Spinal cord (tissue), 10 donors: ENCODE measurements at places on chromosomes 11 and 22. TPM values are rescaled to one million over a fixed set of nuclear protein-coding genes. Genes with fewer than 3 reads are reported as not detected.
A peak's percentile ranks its signal among the peaks of the same experiment; 100 is the strongest.

- no peaks in the 10 kb centered on the region for H3K36me3 ChIP-seq
- DNase-seq: no peak
- H3K4me3 ChIP-seq: no peak overlapping the region
- H3K4me1 ChIP-seq: peaks cover 12% of the 10 kb centered on the region
- H3K27me3 ChIP-seq: no peaks in the 10 kb centered on the region
These were observed 145.5 kb downstream of the CCDC34 start for GRCh38 chr11:27217496-27217895.

- no peak overlapping the region for H3K27ac ChIP-seq
- H3K4me1 ChIP-seq: peaks cover 15% of the 10 kb centered on the region
- H3K36me3 ChIP-seq: no peaks in the 10 kb centered on the region
- no peaks in the 10 kb centered on the region for H3K27me3 ChIP-seq
These were observed 13.8 kb upstream of the P2RY6 start for GRCh38 chr11:73258104-73259035.

The MUC2 gene
- not detected for total RNA-seq

GRCh38 chr11:74312326-74312725 lies 886 bp upstream of the P4HA3 start:
- no peak for DNase-seq
- H3K27ac ChIP-seq: no peak overlapping the region
- no peak overlapping the region for H3K4me3 ChIP-seq
- peaks cover 8% of the 10 kb centered on the region for H3K4me1 ChIP-seq
- H3K36me3 ChIP-seq: no peaks in the 10 kb centered on the region

The PATE2 gene
- 0.61 TPM for total RNA-seq

The SLN gene
- 0.50 TPM for total RNA-seq

DNA sequence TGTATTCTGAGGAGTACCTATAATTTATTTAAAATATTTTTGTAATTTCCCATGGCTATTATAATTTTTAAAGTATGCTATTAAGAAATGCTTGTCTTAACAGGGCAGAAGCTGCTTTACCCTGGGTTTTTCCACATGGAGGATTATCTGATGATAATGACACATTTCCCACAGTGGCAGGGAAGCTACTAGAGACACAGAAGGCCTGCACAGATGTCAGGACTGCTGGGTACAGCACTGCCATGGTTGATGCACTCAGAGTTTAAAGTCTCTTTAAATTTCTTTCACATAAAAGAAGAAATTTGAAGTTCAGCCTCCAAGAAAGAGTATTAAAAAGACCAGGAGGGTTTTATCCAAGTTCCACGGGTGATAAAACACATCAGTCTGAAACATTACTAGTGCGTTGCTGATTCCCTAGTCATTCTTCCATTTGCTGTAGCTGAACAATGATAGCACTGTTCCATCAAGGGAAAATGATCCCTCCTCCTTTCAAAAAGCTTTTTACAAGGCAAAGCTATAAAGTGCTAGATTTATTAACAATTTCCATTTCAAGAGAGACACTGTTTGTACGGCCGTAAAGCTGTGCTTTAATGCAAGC lies 363.0 kb downstream of the CNTN5 start:
- no peaks in the 10 kb centered on the region for H3K4me1 ChIP-seq
- H3K4me3 ChIP-seq: no peak overlapping the region
- H3K36me3 ChIP-seq: no peaks in the 10 kb centered on the region

GRCh38 chr11:4826425-4826824 lies 5.3 kb downstream of the OR51F2 start:
- no peak overlapping the region for H3K27ac ChIP-seq
- no peaks in the 10 kb centered on the region for H3K4me1 ChIP-seq
- peak; percentile 44 for DNase-seq
- H3K4me3 ChIP-seq: no peak overlapping the region

The CARD18 gene
- not detected for total RNA-seq

- H3K36me3 ChIP-seq: no peaks in the 10 kb centered on the region
- no peaks in the 10 kb centered on the region for H3K27me3 ChIP-seq
- no peak overlapping the region for H3K27ac ChIP-seq
- H3K4me1 ChIP-seq: peaks cover 14% of the 10 kb centered on the region
- H3K4me3 ChIP-seq: no peak overlapping the region
- DNase-seq: peak; percentile 35
These were observed 448.3 kb downstream of the INSC start for GRCh38 chr11:15563054-15563453.

GRCh38 chr11:59205648-59206047 lies 7.1 kb downstream of the MPEG1 start:
- H3K4me3 ChIP-seq: no peak overlapping the region
- no peaks in the 10 kb centered on the region for H3K4me1 ChIP-seq
- no peaks in the 10 kb centered on the region for H3K27me3 ChIP-seq
- no peak for DNase-seq

DNA sequence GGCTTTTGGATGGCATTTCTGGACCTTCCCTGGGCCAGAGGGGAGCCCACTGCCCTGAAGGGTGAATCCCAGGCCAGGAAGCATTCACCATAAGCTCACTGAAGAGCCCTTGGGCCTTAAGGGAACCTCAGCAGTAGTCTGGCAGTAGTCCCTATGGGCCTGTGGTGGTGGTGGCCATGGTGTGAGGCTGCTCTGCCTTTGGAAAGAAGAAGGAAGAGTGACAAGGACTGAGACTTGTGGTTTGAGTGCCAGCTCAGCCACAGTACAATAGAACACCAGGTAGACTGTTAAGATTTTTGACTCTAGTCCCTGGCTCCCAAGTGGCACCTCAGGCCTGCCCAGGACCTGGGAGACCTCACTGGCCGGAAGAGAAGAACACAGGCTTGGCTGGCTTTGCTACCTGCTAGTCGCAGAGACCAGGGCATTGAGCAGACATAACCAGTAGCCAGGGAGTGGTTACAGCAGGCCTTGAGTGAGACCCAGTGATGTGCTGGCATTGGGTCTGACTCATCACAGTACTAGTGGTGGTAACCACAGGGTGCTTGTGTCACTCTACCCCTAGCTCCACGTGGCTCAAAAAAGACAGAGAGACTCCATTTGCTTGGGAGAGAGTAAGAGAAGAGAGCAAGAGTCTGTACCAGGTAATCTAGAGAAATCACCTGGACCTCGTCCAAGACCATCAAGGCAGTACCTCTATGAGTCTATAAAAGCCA lies 259.8 kb upstream of the BLID start:
- no peaks in the 10 kb centered on the region for H3K4me1 ChIP-seq
- no peak overlapping the region for H3K4me3 ChIP-seq
- H3K27me3 ChIP-seq: no peaks in the 10 kb centered on the region
- H3K36me3 ChIP-seq: no peaks in the 10 kb centered on the region
- H3K27ac ChIP-seq: no peak overlapping the region
- no peak for DNase-seq

DNA sequence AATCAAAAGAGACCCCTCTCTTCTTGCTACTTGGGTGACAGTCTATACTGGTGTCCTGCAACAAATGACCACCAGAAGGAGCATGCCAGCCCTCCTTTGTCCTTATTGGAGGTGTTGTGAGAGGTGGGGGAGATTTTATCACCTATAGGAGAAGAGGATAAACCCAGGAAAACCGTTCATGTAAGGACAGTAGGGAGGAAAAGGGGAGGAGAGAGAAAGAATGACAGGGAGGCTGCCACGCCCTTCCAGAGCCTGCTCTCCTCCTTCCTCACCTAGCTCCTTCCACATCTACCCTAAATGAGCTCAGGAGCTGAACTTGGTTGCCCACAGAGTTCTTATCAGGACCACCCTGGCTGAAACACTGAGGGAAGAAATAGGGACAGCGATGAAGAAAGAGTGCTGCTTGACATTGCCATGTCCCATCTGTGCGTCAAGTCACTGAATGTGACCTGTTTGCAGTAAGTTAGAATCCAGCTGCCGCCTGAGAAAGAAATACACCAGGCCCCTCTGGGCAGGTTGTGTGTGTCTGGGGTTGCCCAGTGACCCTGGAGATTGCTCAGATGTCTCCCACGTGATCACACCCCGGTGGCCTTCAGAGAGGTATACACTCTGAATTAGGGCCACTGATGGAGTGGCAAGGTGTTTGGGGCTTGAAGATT lies 40.4 kb upstream of the ETS1 start:
- DNase-seq: no peak
- peaks cover 6% of the 10 kb centered on the region for H3K4me1 ChIP-seq
- no peak overlapping the region for H3K27ac ChIP-seq
- H3K36me3 ChIP-seq: no peaks in the 10 kb centered on the region

DNA sequence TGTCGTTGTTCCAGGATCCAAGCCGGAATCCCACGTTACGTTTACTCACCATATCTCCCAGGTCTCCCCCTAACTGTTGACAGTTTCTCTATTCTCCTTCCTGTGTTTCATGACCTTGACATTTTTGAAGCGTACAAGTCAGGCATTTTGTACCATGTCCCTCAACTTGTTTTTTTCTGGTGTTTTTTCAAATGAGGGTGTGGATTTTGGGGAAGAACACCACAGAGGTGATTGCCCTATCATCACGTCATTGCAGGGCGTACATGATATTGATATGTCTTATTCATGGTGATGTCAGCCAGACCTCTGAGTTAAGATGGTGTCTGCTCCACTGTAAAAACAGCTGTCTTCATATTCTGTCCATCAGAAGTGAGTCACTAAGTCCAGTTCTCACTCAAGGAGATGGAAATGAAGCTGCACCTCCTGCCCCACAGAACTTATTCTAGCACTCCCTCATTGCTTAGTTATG lies 28.3 kb upstream of the SOX10 start:
- no peak overlapping the region for H3K27ac ChIP-seq
- DNase-seq: no peak
- no peaks in the 10 kb centered on the region for H3K27me3 ChIP-seq
- peaks cover 28% of the 10 kb centered on the region for H3K4me1 ChIP-seq

DNA sequence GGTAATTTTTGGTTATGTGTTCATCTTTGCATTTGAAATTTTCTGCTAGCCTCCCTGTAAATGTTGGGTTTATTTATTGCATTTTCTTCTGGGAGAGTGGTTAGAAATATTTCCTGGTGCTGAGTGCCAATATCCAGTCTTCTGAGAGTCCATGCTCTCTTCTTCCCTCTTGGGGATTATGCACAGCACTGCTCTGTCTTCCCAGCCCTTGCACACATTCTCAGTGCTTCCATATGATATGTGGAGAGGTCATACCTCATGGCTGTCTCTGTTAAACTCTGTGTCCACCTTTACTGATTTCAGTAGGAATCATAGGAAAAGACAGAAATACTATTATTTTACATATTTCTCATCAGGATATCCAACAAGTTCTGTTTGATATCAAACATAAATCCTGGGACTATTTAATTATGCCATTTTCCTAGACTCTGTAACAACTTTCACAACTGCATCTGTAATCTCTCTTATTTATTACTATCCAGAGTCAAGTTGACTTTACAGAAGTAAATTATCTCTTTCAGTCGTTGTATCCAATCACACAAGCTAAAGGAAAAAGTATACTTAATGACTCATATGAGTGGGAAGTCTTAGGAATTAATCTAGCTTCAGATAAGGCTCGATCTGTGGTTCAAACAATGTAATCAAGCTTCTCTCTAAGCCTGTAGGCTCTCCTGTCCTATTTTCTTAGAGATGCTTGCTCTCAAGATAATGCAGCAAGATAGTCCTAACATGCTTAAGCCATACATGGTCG lies 2.7 kb upstream of the NXPE1 start:
- no peak for DNase-seq
- no peaks in the 10 kb centered on the region for H3K36me3 ChIP-seq
- no peaks in the 10 kb centered on the region for H3K4me1 ChIP-seq
- H3K4me3 ChIP-seq: no peak overlapping the region
- no peak overlapping the region for H3K27ac ChIP-seq
